ENCODE measurements at places on chromosomes 5 and 9.
A peak's percentile ranks its signal among the peaks of the same experiment; 100 is the strongest.

DNA sequence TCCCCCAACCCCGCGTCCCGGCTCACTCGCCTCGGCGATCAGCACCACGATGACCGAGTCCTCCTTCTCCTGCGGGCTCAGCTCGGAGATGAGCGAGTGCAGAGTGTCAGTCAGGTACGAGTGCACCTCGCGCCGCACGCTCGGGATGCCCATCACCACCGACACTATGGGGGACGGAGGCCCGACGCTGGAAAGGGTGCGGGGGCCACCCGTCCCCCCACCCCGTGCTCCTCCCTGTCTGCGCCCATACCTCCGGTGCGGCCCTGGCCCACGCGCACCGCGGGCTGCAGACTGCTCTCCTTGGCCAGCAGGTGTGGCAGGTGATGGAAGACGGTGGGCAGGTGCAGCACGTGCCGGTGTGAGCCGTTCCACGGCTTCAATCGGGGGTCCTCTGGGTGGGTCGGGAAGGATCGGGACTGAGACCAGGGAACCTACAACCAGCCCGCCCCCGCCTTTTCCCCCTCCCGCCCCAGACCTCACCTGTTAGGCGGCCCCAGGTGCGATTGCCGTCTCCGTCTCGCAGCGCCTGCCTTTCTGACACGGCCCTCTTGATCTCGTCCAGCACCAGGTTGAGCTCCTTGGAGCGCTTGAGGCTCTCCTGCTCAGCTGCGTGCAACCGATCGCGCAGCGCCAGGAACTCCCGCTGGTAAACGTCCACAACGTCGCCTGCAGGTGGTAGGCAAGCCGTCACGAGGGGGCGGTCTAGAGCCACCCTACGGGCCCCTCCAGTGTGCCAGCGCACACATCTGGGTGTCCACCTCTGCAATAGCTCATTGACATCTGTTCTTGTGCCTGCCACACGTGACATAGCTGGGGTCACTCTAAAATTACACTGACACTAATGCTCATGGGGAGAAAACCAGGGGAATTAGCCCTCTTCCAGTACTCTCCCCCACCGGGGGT is 5.1 kb downstream of the MGAT4B start:
- no peak for DNase-seq

DNA sequence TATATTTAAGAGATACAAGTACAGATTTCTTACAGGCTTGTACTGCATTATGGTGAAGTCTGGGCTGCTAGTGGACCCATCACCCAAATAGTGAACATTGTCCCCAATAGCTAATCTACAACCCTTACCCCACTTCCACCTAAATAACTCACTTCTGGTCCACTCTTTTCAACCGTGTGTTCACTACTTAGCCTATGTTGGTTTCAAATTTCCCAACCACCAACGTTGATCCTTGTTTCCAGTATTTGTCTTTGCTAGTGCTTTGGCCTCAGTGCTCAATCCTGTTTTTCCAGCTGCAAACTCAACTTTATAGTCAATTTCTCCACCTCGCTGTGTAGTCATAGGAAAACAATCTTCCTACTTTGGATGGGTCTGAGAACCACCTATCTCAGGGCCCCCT is 45.3 kb upstream of the TTC39B start:
- DNase-seq, result no peak

DNA sequence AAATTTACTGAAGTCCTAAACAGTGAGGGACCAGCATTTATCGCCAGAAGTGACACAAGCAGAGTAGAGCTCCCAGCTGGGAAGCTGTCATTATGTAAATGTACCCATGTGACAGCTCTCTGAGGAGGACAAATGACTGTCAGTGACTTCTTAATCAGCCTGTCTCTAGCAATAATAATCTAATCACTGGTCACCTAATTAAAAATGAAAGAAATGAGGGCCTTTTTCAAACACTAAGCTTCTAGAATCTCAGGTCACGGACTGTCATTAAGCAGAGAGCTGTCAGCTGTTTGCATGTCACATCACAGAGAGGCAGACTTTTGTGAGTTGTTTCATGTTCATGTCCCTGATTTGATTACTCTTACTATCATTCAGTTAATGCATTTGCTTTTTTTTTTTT is 77.9 kb upstream of the FBXL17 start:
- DNase-seq, result no peak

DNA sequence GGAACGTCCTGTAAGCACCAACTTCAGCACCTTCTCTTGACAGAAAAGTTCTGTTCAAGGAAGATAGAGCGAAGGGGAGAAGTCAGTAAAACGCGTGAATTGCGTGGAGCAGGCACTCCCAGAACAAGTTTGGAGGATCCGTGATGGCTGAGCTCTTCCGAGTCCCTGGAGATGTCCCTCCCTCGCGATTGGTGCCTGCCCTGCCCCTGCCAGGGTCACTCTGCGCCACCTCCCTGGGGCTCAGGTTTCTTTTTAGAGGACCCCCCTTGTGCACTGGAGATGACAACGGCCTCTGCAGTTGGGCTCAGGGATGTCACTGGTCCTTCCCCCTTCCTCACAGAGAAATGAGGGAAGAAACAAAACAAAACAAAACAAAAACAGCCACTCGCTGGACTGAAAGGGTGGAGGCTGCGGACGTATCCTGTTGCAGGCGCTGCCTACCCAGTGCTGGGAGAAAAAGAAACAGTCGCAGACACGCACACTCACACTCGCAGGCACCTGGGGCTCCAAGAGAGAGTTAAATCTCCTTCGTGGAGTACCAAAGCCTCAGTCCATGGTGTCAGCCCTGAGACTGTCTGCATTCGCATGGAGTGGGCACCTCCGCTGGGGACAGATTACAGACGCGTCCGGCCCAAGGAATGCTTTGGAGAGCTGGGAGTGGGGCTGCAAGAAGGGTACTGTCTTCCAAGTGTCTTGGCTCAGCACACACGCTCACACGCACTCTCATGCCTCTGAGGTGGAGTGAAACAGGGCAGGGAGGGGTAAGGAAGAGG is 512.7 kb downstream of the SLCO4C1 start:
- no peak for DNase-seq

DNA sequence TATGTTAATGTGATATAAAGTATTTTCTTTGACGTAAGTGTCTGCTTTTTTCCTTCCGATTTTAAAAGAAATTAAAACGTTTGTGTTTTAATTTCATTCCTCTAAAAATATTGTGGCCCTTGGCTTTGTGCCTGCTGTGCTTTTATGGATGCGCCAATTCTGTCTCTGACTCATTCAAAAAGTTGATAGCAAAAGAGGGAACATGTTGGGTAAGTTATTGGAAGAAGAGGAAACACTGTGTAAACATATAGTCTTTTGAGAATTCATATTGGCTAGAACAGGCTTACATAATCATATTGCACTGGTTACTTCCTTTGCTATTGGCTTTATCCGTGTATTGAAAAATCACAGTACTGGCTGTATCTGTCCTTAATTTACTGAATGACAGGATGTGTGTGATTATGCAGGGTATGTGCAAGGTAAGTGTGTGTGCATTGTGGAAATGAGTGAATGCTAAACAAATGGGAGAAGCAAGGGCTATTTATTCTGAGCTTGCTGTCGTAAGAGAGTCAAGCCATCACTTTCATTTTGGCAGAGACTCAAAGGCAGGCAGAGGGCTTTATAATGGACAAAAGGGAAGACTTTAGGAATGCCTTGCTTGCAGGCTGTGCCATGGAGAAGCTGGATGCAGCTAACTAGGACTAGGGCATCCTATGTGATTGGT is 67.8 kb downstream of the SGCD start:
- peak; percentile 62 for DNase-seq

GRCh38 chr5:156375895-156376495 is 49.0 kb downstream of the SGCD start:
- DNase-seq, result no peak

GRCh38 chr5:57175551-57176309 is 1.9 kb downstream of the GPBP1 start:
- DNase-seq, result no peak

Data from NCI-H2029 (cell line).